ENCODE measurements at places on chromosomes 1 and 21.

GRCh38 chr1:44730741-44731512 is at the start of gene RNU5D-1:
TSS of gene RNU5D-1 (minus strand) at chr1:44731170.
- peak; percentile 99 for DNase-seq

DNA sequence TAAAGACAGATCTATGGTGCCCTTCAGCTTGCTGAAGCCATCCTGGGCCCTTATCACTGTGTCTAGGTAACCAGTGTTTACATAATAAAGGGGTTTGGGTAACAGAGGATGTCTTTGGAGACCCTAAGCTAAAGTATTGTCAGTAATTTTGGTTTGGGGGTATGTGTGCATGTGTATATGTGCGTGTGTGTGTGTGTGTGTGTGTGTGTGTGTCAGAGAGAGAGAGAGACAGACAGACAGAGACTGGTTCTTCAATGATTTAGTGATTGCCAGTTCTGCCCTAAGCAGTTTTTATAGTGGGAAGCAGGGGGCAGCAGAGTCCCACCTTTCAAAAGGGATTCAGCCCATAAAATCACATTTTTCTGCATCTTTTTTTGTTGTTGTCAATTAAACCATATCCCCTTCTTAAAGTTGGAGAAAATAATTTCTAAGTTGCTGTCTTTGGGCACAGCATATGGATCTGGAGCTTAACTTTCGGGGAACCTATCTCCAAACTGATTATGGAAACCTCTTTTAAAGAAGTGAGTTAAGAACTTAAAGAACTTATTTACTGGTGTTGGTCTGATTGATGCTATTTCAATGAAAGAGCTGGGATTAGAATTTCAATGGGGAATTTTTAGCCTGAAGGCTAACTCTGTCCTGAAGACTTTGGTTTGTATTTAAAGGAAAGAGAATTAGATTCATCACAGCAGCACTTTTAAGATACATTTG is 51.1 kb downstream of the ZNF326 start:
- no peak for DNase-seq

- DNase-seq: no peak
Measured at GRCh38 chr1:25216123-25216522, 16.2 kb downstream of the SYF2 start.

DNA sequence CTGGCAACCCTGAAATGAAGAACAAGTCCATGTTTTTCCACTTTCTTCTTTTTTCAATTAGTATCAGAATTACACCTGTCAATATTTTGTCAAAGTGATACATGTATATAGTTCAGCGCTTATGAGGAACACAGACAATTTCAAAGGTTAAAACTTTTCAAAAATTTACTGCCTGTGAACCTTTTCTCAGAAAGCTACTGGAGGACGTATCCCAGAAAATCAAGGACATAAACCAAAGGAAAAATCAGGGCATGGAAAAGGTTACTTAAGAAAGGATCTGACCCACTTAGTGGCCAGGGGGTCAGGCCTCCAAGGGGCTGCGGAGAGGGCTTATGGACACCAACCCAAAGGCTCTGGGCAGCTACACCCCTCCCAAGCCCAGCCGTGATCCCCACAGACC is 81.1 kb upstream of the ACTRT2 start:
- DNase-seq: no peak

DNA sequence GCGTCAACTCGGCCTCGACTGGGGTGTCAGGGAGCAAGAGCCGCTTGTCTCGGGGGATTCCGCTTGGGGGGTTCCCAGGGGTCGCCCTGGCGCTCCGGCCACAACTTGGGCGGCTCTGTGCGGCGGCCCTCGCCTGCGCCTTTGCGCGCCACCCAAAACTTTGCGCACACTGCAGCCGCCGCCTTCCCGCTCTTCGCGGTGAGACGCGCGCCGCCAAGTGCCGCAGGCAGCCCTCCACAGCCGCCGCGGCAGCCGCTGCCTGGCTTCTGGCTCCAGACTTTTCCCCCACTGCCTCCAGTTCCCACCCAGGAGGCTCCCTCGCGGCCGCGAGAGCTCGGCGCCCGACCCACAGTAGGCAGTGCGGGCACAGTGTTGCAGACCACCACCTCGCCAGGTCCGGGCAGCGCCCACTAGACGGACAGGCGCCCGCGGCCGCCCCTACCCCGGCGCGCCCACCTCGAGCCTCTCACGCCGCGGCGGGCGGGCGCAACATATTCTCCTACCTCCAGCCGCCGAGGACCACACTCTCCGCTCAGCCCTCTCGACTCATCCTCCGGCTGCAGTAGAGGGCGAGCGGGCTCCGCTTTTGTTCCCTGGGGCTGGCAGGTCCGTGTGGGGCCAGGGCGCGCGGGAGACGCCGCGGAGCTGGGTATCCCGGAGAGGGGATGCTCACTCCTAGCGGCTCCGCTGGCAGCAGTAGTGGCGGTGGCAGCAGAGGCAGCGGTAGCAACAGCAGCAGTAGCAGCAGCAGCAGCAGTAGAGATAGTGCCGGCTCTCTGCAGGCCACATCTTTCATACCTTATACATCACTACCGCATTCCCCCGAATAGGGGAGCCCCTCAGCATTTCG is 296.6 kb downstream of the OMA1 start:
- no peak for DNase-seq

- peak; percentile 68 for DNase-seq
Measured at GRCh38 chr1:16498573-16499413, 15.3 kb downstream of the RNU1-1 start.

GRCh38 chr1:18955441-18956192 is 859 bp downstream of the IFFO2 start:
- no peak for DNase-seq

GRCh38 chr1:17615157-17615556 is 75.7 kb downstream of the ARHGEF10L start:
- no peak for DNase-seq

- no peak for DNase-seq
Measured at GRCh38 chr1:202711949-202712635, 1.8 kb upstream of the SYT2 start.

- DNase-seq: no peak
Measured at GRCh38 chr21:33037501-33037900, 11.8 kb downstream of the OLIG2 start.

- no peak for DNase-seq
Measured at GRCh38 chr1:4462831-4463484, 191.5 kb upstream of the AJAP1 start.

- DNase-seq: no peak
Measured at GRCh38 chr1:905071-905749, 18.5 kb upstream of the SAMD11 start.

DNA sequence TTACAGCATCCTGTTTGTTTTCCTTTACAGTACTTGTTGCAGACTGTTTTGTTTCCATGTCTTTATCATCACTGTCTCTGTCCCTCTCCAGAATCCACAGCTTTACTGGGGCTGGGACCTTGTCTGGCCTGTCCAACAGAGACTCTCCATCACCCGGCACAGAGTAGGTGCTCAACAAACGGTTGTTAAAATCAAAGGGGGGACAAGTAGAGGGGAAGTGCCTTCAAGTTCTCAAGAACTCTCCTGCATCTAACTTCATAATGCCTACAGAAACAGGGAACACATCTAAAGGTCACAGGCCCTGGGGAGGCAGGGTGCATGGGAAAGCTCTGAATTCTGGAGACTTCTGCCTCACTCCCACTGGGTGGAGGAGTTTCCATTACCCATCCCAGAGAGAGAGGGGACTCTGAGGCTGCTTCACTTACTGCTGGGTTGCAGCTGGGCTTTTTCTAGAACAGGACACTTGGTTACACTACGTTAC is 2.3 kb upstream of the ECE1 start:
- DNase-seq: no peak

DNA sequence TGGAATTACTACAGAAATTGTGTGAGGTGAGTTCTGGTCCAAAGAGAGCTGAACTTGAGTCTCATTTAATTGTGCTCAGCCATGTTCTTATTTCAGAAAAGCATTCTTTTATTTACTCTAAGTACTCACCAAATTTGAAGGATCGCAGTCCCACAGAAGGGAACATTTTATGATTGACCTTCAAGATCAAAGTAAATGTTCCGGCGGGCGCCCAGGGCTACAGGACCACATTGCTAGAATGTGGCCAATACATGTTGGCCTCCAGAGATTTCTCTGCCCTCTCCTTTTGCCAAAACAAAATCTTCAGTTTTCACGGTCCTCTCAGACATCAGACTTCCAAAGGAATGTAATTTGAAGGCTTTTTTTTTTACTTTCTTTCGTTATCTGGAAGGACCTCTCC is 237.8 kb downstream of the FMN2 start:
- no peak for DNase-seq

- no peak for DNase-seq
Measured at GRCh38 chr1:88647249-88647645, 36.8 kb upstream of the PKN2 start.

DNA sequence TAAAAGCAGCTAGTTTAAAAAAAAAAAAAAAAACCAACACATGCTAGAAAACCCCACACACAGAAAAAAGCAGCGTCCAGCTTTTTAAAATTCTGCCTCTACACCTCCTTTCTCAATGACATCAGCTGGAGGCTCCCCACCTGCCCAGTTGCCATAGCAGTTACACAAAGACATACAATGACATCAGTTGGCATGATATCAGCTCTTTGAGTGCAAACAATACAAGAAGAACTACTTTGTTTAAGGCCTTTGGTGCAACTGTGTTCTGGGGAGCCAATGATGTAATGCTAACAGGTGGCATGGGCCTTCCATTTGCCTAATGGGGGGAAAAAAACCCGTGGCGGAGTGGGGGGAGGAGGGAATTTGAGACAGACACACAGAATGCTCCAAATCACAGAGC is 32.9 kb downstream of the DUSP10 start:
- DNase-seq: peak; percentile 60

- no peak for DNase-seq
Measured at GRCh38 chr1:206468571-206468970, 1.7 kb upstream of the IKBKE start.

DNA sequence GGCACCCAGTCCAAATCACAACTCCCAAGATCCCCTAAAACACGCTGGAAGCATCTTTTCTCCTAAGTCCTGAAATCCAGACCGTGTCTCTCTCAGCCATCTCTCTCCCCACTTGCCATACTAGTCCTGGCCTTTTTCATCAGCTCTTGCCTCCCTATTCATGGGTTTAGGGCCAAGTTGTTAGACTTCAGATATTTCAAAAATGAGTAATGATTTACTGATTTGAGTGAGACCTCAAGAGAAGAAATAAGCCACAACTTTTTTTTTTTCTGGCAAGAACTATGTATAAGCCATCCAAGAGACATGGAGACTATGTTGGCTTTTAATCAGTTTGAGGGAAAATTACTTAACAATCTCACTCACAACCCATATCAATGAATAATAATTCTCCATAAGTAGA is 62.5 kb downstream of the TBX15 start:
- no peak for DNase-seq

- DNase-seq: no peak
Measured at GRCh38 chr1:115564201-115564600, 77.6 kb upstream of the VANGL1 start.

DNA sequence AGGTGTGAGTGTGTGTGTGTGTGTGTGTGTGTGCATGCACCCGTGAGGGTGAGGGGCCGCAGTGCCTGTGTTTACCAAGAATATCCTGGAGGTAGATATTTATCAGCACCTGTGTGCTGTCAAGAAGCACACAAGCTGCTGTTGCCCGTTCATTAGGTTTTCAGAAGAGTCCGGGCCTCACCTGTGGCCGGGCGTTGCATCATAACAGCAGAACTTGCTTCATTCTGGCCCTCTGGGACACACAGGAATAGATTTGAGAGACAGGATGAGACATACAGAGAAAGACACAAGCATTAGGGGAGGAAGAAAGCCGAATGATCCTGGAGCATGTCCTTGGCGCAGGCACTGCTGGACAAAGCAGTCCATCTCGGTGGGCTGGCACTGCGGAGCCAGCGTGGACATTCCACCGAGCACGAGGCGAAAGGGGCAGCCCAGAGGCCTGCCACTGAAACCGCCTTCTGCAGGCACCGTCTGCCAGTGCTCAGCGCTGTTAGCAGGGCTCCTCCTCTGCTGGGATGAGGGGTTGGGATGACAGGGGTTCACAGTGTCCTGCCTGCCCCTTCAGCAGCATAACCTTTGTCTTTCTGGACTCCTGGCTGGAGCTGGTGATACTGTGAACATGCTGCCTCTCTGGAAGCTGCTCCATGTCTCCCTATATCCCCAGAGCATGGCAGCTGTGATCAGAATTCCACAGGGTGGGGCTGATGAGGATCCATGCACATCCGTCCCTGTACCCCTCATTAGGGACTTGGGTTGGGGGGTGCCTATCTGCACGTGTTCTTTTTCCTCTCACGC is 81.1 kb downstream of the PEX14 start:
- DNase-seq: no peak

DNA sequence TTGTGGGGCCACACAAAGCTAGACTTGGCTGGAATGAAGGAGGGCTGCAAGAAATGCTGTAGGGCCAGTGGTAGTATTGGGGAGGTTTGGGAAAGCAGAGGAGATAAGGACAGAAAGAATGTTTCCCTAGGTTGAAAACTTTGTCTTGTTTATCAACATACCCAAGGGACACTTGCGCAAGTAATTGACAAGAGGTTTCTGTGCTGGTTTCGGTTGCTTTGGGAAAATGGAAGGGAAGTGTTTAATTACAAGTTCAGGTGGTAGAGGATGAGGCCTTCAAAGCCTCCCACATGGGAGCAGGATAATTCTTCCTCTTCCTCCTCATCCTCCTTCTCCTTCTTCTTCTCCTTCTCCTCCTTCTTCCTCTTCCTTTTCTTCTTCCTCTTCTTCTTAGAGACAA is 182.1 kb upstream of the LMO4 start:
- DNase-seq: no peak

DNA sequence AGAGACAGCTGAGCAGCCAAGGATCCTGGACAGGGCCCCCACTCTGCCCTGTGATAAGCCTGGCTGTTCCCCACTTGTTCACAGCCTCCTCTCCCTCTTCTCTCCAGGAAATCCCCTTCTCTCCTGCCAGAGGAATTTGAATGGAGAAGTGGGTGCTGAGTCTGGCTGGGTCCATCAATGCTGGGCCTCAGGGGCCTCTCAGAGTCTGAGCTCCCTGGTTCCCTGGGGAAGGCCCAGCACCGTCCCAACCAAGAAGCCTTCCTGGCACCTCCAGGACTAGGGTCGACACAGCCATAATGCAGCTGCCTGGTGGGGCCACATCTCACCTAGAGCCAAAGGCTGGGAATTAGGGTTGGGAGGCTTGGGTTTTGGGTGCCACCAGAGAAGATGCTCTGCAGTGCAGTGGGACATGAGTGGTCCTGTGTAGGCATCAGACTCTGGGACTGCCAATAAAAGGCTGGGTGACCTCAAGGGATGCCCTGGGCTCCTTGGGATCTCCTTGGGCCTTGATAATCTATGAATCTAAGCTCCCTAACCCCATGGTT is 2.5 kb downstream of the MYBPH start:
- no peak for DNase-seq

- DNase-seq: no peak
Measured at GRCh38 chr1:3569436-3569835, 41.9 kb downstream of the MEGF6 start.
